ENCODE measurements at places on chromosomes 6 and 20.

- DNase-seq = no peak
These were observed 12.1 kb downstream of the ZDHHC14 start for GRCh38 chr6:157392927-157393668.

DNA sequence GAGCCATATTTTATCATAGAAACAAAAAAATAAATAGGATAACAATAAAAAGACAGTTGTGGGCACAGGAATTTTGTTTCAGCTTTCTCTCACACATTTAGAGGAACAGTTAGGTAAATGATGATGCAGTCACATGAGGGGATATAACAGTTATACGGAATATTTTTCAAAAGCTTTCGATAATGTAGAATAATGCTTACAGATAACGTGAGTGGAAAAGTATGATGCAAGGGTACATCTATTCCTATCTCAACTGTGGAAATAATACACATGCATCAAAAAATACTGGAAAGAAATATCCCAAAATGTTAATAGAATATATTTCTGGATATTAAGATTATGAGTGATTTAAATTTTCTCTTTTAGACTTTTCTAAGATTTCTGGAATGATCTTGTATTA is 114.0 kb downstream of the AFG1L start:
- no peak for DNase-seq

DNA sequence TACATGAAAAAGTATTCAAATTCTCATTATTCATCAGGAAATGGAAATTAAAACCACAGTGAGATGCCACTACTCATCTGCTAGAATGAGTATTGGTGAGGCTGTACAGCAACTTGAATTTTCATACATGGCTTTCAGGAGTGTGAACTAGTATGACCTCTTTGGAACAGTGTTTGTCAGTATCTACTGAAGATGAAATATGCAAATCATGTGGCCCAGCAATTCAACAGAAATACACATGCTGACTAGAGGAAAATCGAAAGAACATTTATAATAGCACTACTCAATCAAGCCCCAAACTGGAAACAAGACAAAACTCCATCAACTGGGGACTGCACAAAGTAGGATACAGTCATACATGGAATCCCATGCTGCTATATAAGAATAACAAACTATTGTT is 102.2 kb downstream of the DCDC2 start:
- DNase-seq = no peak

DNA sequence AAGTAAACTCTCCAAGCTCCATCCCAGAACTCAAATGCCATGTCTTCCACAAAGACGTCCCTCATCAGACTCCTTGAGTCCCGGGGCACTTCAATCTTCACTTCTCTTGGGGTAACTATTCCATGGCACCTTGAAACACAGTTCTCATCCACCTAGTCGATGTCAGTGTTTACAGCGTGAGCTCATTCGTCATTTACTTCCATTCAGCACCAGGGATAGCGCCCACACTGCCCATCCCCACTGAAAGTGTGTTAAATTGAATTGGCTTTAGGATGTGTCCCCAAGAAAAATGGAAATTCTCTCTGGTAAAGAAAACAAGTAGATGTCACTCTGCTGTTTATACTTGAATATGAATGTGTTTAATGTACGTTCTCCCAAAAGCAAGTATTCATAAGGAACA is 31.3 kb downstream of the KCNK15 start:
- no peak for DNase-seq

DNA sequence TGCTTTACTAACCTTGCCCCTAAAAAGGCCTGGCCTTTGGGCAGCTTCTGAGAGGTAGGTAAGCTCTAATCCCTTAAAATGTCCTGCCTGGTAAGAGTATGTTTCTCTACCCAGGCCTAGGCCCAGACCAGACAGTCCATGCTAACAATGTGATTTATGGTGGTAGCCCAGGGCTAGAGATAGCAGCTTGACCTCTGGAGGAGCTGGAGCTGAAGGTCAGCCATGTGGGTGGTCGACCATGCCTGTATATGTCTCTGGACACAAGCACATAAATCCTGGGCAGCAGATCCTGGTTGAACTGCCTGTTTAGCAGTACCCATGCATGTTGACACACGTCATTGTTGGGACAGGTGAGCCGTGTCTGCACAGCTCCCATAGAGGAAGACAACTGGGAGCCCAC is 62.1 kb upstream of the PHACTR1 start:
- no peak for DNase-seq

DNA sequence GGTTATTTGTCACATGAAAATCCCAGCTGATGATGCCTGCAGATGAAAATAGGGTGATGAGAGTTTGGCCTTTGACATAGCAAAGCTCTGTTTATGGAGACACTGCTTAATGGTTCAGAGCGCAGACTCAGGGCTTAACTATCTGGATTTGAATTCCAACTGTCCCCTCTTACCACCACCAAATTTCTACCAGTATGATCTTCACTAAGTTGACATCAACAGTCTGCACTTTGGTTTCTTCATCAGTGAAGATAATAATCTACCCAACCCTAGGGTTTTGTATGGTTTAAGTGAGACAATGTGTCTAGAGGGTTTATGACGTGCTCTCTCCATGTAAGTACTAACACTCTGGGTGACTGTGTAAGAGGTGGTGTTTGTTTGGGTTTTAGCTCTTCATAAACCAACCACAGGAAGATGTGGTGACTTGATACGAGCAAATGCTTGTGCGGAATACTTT is 151.4 kb upstream of the TNFAIP3 start:
- DNase-seq = no peak
